ENCODE measurements at places on chromosomes 7 and 10.

DNA sequence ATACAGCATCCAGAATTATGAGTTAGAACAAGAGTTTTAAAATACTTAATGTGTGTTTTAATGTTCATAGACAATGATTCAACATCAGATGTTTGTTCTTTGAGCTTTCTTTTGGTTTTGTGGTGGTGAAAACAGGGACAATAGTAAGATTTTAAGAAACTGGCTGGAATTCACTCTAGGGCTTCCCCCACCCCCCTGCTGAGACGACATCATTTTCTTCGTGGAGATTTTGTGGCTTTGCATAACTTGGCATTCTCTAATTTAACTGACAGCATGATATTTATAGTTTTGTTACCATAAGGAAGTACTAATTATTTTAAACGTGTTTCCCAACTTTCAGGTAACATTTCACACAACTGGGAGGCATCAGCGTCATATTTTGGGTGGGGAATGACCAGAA lies 184.1 kb downstream of the BICC1 start:
- DNase-seq = no peak

- DNase-seq = no peak
Observed at GRCh38 chr7:32935558-32935957, 21.7 kb upstream of the FKBP9 start.

DNA sequence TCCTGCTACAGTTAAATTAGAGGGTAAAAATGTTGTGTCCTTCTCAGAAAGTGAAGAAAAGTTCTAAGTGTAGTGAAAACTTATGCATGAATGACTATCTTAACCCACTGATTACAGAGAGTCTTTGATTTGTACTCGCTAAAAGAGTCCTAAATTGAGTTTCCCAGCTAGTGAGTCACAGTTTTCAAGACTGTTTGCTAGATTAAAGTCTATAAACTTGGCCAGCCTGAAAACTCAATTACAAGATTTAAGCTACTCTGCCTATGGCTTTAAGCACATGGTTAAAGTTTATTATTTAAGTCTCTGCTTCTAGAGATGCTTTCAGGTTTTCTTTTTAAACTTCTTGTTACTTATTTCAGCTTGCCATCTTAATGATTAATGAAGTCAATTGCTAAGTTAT lies 44.4 kb downstream of the MRPS24 start:
- no peak for DNase-seq

GRCh38 chr10:77641788-77642397 lies 4.3 kb upstream of the KCNMA1 start:
- DNase-seq = peak; percentile 43

- no peak for DNase-seq
Observed at GRCh38 chr7:98234429-98235147, 17.4 kb downstream of the TECPR1 start.

DNA sequence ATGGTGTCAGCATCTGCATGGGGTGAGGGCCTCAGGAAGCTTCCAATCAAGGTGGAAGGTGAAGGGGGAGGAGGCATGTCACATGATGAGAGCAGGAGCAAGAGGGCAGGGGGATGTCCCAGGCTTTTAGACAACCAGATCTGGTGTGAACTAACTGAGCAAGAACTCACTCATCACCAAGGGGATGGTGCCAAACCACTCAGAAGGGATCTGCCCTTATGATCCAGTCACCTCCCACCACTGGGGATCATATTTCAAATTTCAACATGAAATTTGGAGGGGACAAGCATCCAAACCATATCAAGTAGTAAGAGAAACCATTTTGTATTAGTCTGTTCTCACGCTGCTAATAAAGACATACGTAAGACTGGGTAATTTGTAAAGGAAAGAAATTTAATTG lies 33.6 kb downstream of the THNSL1 start:
- no peak for DNase-seq

DNA sequence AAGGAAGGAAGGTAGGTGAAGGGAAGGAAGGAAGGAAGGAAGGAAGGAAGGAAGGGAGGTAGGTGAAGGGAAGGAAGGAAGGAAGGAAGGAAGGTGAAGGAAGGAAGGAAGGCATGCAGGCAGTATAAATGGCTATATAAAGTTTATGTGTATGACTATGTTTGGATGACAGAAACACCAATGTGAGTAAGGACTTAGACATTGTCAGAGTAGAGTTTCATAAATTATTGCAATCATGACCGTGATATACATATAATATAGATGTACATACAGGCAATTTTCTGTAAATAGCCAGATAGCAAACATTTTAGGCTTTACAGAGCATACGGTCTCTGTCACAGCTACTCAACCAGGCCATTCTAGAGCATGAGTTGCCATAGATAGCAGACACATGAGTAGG lies 133.8 kb upstream of the AKR1E2 start:
- no peak for DNase-seq

DNA sequence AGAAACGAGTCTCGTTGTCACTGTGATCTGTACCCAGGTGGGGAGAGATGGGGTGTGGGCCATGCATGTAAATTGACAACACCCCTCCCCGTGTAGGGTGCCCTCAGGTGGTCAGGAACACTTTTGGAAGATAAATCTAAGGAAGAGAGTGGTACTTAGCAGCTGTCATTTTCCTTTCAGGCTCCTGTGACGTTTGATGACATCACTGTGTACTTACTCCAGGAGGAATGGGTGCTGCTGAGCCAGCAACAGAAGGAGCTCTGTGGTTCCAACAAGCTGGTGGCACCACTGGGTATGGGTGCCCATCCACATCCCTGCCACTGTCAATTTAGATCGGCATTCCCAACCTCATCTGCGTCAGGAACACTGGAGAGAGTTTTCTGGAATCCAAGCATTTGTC lies 6.3 kb downstream of the ZNF862 start:
- DNase-seq = no peak

DNA sequence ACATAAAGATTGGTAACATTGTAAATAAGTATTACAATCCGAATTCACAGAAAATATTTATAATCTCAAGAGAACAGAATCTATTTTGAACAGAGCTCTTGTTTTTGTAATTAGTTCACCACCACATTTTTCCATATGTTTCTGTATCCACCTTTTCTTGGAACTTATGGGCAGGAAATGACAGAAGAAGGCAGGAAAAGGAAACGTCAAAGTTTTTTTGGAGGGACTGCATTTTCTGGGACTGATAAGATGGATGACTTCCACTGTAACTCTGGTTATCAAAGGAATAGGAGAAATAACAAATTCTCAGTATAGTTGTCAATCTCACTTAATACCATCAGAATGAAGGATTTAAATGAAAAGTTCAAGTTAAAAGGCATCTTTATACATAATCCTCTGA lies 75.1 kb upstream of the SMNDC1 start:
- DNase-seq = no peak

- DNase-seq = no peak
Observed at GRCh38 chr10:71357792-71358265, 38.8 kb downstream of the SLC29A3 start.

- DNase-seq = no peak
Observed at GRCh38 chr10:122475591-122476332, 14.4 kb downstream of the HTRA1 start.

DNA sequence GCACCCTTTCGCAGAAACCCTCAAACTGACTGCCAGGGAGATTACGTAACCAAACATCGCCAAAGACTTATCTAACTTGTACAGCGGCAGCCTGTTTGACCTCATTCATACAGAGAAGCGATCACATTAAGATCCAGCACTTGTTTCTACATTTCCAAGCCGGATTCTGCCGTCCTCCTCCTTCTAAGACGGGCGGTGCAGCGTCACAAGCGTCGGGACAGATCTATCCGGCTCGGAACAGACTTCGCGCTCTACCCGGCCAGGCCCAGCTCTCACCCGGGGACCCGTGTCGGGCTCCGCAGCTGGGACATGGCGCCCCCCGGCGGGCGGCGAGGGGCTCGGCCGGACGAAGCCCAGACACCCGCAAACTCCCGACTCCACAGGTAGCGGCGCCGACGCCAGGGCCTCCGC lies 373 bp downstream of the H2AZ2 start:
- peak; percentile 91 for DNase-seq

DNA sequence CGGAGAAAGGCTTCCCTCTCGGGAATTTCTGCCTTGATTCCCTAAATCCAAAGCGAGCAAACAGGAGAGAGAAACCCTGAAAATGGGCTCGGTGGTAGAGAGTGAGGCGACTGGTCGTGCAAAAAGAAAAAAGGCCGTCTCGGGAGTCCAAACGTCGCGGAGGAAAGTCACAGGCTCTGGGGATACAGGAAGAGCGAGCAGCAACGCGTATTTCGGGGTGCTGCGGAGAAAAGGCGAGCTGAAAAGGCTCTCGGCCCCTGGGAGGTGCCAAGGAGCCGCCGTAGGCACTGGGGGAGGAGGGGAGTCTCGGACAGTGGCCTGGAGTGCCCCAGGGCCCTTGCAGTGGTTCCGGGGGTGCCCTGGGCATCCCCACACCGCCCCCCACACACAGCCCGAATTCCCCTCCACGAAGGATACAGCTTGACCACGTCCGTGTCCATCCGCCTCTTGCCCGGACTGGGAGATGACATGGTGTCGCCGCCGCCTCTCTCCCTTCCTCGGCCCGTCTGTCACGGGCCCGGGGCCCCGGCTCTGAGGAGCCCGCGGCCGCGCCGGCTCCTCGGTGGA lies 591 bp downstream of the UBE2H start:
- DNase-seq = peak; percentile 54

DNA sequence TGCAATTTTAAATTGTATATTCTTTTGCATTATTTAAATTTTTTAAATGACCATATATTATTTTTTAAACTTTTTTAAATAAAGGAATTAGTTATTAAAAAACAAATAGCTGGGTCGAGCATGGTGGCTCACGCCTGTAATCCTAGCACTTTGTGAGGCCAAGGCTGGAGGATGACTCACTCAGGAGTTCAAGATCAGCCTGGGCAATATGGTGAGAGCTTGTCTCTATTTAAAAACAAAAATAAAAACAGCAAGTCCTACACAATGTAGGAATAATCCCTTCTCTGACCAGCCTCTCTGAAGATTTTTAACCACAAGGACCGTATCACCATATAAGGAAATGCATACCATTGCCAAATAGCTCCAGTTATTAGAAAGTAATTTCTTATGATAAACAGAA lies 19.6 kb downstream of the NOC3L start:
- no peak for DNase-seq

DNA sequence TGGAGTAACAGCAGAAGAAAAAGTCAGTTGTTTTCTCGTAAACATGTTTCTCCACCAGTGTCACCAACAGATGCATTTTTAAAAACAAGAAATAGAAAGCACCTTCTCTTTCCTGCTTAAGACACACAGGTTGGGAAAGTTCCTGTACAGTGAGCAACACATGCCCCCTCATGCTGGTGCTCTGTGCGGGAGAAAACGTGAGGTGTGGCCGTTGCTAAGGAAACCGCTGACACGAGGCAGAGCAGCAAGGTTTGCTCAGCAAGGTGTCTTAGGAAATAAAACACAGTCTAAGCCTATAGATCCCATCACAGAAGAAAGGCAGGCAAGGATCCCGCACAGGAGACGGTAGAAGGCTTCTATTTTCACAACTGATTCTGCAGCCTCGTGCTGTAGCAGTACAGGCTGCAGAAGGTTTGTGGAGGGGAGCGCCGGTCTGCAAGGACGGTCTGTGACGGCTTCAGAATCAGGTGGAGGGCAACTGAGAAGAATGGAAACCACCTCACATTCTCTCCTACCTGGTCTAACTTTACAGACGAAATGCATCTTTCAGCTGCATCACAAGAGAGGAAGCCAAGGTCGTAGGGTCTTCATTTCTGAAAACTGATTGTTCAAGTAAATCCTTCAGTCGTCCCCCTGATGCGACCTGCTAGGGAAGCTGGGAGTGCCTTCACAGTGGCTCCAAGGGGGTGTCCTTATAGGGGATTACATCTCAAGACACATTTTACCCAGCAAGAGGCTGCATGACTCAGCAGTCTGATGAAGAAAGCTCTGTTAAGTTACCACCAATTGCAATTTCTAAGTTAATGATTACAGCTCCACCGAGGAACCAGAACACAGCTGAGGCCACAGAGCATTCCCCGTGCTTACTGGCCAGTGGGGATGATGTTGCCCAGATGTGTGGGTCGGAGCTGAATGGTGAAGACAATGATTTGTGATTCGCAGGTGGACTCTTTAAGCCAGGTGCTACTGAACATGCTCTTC lies 150.7 kb upstream of the KLF14 start:
- DNase-seq = no peak

- peak; percentile 28 for DNase-seq
Observed at GRCh38 chr10:21372651-21373410, 152.7 kb downstream of the SKIDA1 start.

- no peak for DNase-seq
Observed at GRCh38 chr10:92822964-92823363, 25.4 kb upstream of the EXOC6 start.

GRCh38 chr10:46520941-46521340 lies 35.5 kb downstream of the GPRIN2 start:
- DNase-seq = no peak

DNA sequence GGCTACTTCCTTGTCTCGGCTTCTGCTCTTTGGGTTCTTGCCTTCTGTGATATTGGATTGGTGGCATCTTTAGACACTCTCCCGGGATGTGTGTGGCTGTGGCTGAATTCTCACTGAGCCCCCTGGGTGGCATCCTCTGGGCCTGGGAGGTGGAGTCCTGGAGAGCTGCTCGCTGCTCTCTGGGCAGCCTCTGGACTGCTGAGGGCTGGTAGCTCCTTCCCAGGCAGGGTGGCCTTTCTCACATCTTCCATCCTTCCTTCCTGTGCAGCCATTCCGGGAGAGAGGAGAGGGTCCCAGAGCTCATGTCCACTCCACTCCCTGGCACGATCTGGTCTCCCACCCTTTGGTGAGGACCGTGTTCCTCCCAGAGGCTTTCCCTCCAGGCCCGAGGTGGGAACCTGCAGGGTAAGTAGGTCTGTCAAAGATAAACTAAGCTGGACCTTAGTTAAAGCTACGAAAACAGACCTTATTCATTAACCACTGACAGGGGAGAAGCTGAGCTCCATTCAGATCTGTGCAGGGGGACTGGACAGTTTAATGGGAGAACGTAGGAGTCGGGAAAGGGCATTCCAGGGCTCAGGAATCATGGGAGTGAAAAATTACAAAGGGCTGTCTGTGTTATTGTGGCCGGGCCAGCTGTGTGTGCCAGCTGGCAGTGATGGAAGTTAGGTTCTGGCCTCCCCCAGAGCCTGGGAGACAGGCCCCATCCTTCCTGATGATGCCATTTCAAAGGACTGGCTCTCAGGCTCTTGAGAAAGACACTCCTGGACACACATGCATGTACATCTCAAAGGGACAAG lies 8.7 kb downstream of the ATP6V0E2 start:
- no peak for DNase-seq

DNA sequence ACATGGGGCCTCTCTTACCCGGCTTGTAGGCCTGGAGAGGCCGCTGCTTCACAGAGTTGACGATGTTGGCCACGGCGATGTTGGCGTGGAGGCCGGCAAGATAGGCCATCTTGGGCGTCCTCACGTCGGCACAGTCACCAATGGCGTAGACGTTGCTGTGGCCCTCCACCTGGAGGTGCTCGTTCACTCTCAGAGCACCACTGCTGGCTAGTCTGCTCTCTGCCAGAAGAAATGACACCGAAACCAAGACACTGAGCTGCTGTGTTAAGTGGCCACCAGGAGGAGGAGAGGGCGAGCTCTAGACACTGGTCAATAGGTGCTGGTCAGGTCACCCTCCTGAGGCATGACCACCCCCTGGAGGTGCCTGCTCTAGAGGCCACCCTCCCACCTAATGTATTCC lies 17.7 kb downstream of the AIFM2 start:
- DNase-seq = no peak
